Spinal cord (tissue), 10 donors: ENCODE measurements at places on chromosomes 3 and 15. TPM values are rescaled to one million over a fixed set of nuclear protein-coding genes. Genes with fewer than 3 reads are reported as not detected.

PXYLP1 gene
- polyA plus RNA-seq: 42.5 TPM

SERPINI1 gene
- 64.1 TPM for polyA plus RNA-seq

NR1I2 gene
- polyA plus RNA-seq: 0.43 TPM

RCCD1 gene
- polyA plus RNA-seq: 30.5 TPM

GP5 gene
- 0.29 TPM for polyA plus RNA-seq

MEX3B gene
- 24.2 TPM for polyA plus RNA-seq

PHLDB2 gene
- 24.2 TPM for polyA plus RNA-seq

LDHAL6B gene
- polyA plus RNA-seq: not detected

ABI3BP gene
- polyA plus RNA-seq: 35.2 TPM

PAK6 gene
- polyA plus RNA-seq: 25.7 TPM

HESX1 gene
- polyA plus RNA-seq: 2.1 TPM

ASB7 gene
- polyA plus RNA-seq: 7.7 TPM

MME gene
- 6.9 TPM for polyA plus RNA-seq

IL20RB gene
- 0.67 TPM for polyA plus RNA-seq

TMEM158 gene
- 19.2 TPM for polyA plus RNA-seq

RARRES1 gene
- polyA plus RNA-seq: 4.6 TPM

ARHGAP31 gene
- polyA plus RNA-seq: 25.3 TPM

SPINK8 gene
- polyA plus RNA-seq: 1.5 TPM

GRM2 gene
- polyA plus RNA-seq: 5.6 TPM

AGTR1 gene
- polyA plus RNA-seq: 2.6 TPM

SLC51A gene
- 15.4 TPM for polyA plus RNA-seq

TKT gene
- polyA plus RNA-seq: 165 TPM

PEX5L gene
- 14.1 TPM for polyA plus RNA-seq

ZNF639 gene
- polyA plus RNA-seq: 46.6 TPM
